ENCODE measurements at places on chromosomes 7 and 10.

- no peak for DNase-seq
Measured at GRCh38 chr10:69446229-69446628, 5.0 kb upstream of the TSPAN15 start.

- DNase-seq, result no peak
Measured at GRCh38 chr10:6514180-6514579, 65.9 kb downstream of the PRKCQ start.

DNA sequence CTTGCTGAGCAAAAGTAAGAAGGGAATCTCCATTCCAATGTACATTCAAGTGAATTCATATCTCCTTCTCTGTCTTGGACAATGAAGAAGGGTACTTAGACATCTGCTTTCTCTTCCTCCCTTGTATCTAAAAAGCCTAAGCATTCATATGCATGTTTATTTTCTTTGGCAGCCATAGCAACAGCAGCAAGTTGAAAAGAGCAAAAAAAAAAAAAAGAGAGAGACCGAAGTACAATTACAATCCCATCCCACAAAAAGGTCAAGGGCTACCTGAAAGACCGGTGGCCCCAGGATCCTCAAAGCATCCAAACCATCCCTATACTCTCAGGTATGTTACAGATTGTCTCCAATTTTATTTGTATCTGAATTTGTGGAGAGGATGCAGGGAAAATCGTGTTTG, 4.1 kb downstream of the OR2F1 start:
- no peak for DNase-seq

DNA sequence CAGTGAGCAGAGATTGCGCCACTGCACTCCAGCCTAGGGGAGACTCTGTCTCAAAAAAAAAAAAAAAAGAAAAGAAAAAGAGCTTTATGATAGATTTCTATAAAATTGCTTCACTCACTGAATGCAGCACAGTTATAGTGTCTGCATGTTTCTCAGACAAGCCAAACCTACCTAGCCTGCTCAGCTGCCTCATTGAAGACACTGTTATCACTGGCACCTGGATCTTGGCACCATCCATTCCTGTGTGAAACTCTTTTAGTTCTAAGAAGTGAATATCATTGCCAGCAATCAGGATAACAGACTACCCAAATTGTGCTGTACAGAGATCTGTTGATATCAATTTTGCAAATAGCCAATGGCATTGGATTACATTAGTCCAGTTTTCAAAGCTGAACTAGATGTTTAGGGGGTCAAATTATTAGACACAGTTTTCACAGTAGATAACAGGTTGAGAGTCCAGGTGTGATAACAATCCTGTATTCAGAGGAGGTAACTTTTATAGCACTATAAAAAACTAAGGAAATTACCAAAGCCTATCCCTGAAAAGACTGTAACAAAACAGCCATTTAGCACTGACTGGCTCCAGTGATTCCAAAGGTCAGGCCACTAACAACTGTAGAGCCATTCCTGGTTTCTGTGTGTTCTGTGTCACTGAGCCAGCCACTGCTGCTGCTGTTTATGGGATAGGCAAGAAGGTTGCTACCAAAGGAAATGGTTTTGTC, 17.1 kb downstream of the PDSS1 start:
- DNase-seq, result no peak

GRCh38 chr10:60032723-60033122, 126.4 kb upstream of the CCDC6 start:
- DNase-seq, result peak; percentile 9

GRCh38 chr7:47946581-47947354, 1.5 kb downstream of the PKD1L1 start:
- DNase-seq, result no peak

GRCh38 chr10:118567701-118568248, 27.7 kb downstream of the PRLHR start:
- DNase-seq, result no peak

GRCh38 chr7:130598056-130598455, 70.5 kb downstream of the COPG2 start:
- DNase-seq, result no peak

- DNase-seq, result no peak
Measured at GRCh38 chr10:52066383-52066782, 247.7 kb upstream of the DKK1 start.

GRCh38 chr7:23476286-23477156, 6.2 kb upstream of the IGF2BP3 start:
- no peak for DNase-seq

DNA sequence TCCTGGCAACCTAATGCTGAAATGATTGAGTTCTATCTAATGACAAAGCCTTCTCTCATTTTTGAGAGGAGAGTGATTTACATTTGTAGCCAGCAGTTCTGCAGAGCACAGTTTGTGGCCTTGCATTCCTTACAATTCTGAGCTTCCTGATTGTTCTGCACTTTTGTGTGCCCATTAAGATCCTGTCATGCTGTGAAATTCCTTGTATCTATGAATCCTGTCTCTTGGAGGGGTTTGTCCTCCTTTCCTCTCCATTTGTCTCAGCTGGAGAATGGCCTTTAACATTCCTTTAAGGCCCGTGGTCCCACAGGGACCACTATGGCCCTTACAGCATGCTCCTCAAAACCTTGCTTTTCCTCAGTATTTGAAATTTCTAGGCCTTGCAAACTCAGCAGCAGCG, 10.4 kb downstream of the KLHL7 start:
- DNase-seq, result no peak

GRCh38 chr7:10643545-10643944, 330.1 kb upstream of the PHF14 start:
- DNase-seq, result no peak

DNA sequence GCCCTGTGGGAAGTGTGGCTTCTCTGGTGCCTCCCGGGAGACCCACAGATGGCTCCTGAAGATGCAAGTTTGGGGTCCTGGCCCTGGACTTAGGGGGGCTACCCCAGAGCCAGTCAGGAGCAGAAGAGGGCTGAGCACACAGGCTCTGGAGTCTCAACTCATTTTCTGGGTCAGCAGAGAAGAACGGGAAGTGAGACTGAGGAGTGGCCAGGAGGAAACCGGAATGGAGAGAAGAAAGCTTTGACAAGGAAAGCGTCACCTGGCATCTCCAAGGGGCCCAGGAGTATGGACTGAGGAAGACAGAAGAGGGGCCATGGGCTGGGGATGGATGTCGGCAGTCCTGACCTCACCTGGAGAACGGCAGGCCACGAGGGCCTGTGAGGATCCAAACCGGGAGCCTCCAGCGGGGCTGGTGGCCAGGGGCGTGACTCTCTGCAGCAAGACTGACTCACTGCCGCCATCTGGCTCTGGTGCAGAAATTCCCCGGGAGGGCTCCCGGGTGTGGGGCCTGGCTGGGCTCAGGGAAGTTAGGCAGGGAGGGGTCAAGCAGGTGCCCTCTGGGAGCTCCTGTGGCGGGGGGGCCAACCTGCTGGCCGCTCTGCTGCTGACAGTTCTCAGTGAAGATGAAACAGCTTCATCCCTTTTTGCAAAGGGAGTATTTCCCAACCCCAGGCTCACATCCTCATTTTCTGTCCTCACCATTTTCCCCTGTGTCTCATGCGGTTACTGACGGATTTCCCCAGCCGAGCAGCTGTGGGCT, 23.6 kb downstream of the DAGLB start:
- no peak for DNase-seq

- DNase-seq, result no peak
Measured at GRCh38 chr10:12944931-12945330, 56.6 kb downstream of the CCDC3 start.

GRCh38 chr7:81155654-81156373, 237.0 kb upstream of the SEMA3C start:
- DNase-seq, result no peak

GRCh38 chr7:108322046-108322445, 134.2 kb downstream of the NRCAM start:
- DNase-seq, result no peak

DNA sequence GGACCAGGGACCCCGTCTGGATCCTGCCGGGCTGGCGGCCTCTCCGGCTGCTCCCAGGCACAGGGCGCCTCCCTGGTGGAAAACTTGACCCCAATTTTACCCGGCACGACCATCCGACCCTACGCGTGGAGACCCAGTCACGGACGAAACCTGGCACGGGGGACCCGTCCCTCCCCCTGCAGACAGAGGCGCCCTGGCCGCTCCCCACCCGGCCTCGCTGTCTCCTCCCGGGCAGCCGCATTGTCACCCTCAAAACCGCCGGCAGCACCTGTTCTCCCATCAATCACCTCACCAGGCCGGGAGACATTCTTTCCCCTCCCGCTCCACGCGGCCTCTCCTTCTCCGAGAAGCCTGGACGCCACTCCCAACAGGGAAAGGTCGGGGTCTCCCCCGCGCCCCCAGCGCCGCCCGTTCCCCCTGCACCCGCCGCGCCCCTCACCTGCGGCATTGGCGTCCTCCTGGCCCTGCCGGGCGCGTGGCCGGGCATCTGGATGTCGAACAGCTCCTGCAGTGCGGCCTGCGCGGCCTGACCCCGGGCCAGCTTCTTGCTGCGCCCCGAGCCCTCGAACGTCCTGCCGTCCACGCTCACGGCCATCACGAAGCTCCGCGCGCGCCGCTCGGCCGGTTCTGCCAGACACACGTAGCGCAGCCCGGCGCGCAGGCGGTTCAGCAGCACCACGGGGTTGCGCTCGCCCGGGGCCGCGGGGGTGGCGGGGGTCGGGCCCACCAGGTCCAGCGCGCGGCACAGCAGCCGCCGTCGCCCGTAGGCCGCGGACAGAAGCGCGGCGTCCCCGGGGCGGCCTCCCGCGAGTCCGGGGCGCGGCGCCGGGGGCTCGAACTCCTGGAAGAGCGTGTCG, 306.6 kb downstream of the WDR37 start:
- DNase-seq, result no peak

DNA sequence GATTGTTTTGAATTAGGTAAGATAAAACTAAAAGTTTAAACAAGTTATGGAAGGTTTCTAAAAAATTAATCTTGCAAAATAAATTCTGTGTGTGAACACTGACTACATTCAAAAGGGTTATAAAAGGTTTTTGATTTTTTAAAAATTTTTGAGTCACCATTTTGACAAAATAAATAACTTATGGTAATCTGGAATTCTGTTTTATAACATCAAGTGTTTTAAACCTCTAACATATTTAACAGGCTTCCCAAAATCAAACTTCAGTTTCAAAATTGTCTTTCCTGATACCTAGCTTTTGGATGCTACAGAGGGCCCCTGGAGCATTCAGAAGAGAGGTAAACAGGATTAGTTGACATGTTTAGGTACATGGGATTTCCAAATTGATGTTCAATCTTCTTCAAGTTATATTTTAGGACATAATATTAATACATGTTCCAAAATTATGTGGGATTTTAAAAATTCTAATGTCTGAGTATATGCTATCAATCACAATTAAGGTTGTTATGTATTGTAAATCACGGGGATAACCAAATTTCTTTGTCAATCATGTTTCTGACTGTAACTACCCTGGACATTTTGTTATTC, 8.1 kb upstream of the CPA2 start:
- DNase-seq, result no peak

GRCh38 chr10:30309403-30309802, 39.7 kb downstream of the MTPAP start:
- DNase-seq, result no peak

GRCh38 chr7:30178748-30179436, 44.1 kb downstream of the MTURN start:
- no peak for DNase-seq

DNA sequence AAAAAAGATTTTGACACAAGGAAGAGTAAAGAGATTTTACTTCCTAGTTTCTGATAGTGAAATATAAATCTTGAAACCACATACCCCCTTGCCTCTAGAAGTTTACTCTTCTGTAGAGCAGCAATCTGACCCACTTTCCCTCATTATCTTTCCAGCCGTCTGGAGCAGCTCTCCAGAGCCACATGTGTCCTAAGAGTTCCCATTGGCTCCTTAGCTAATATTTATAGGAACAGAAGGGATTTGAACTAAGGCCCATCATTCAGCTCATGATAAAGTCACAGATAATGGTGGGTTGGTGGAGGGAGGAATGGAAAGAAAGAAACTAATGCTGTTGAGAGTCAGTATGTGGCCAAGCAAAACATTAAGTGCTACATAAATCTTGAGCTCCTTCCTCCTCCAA, 121.8 kb downstream of the INHBA start:
- no peak for DNase-seq

- no peak for DNase-seq
Measured at GRCh38 chr10:74743401-74743800, 83.0 kb upstream of the KAT6B start.

DNA sequence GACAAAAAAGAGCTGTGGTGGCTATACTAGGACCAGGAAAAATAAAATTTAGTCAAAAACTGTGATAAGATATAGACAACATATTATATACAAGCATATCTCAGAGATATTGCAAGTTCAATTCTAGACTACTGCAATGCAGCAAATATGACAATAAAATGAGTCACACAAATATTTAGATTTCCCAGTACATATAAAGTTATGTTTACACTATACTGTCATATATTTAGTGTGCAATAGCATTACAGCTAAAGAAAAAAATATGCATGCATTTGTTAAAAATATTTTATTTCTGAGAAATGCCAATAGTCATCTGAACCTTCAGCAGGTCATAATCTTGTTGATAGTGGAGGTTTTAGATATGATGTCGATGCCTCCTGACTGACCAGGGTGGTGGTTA, 72.1 kb downstream of the AKR1C4 start:
- no peak for DNase-seq

- DNase-seq, result no peak
Measured at GRCh38 chr10:70780772-70781171, 4.4 kb downstream of the TBATA start.

- DNase-seq, result peak; percentile 70
Measured at GRCh38 chr10:35379226-35380137, 43.2 kb downstream of the CCNY start.

DNA sequence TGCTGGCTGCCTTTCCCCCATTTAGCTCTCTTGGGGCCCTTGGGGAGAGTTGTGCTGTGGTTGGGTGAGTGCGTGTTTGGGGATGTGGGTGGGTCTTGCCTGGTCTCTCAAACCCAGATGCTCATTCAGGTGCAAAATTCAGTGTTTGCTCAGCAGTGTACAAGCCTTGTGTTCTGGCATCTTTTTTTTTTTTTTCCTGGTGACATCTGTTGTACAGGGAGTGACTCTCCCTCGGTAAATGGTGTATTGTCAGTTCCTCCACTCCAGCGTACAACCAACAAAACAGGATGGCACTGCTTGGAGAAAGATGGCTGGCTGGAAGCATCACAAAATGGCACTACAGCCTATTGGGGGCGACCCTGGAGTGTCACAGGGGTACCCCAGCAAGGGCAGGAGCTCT, 75.5 kb downstream of the LRMDA start:
- DNase-seq, result no peak

DNA sequence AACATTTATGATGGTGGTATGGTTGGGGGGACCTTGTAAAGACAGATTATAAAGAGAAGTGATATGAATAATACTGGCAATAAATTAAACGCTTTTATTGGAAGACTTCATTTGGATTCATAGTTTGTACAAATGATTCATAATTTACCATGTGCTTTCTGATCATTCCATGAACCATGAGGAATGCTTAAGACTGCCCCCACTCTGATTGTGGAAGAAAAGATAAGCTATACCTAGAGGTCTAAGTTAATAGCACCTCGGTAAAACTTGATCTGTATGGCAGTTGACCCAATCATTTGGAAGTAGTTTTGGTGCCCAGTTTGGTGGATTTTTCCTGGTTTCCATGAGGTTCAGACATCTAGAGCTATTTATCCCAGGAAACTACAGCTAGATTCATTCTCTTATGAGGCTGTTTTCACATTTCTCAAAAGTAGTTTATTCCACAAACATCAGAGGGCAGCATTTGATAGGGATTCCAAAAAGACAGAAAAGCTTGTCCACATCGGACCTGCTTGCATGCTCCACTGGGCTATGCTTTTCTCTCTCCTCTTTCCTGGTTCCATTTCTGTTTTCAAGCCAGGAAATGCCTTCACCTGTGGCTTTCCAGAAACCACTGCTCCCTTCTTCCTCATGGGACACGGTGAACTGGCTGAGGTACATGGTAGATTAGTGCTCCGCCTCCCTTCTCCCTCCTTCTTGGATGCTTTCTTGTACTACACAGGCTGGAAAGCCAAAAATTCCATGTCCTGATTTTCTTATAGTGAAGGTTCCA, 29.2 kb downstream of the TFAM start:
- DNase-seq, result peak; percentile 67
